Stimulated activated CD4-positive, alpha-beta T cell treated with anti-CD3 and anti-CD28 coated beads, Interleukin-4, amount 100 ng/mL, for 1 hour (primary cell): ENCODE measurements at places on chromosomes 12 and 14.
A peak's percentile ranks its signal among the peaks of the same experiment; 100 is the strongest.

- DNase-seq, result no peak
Observed at GRCh38 chr12:105382771-105383622, 52.5 kb downstream of the C12orf75 start.

DNA sequence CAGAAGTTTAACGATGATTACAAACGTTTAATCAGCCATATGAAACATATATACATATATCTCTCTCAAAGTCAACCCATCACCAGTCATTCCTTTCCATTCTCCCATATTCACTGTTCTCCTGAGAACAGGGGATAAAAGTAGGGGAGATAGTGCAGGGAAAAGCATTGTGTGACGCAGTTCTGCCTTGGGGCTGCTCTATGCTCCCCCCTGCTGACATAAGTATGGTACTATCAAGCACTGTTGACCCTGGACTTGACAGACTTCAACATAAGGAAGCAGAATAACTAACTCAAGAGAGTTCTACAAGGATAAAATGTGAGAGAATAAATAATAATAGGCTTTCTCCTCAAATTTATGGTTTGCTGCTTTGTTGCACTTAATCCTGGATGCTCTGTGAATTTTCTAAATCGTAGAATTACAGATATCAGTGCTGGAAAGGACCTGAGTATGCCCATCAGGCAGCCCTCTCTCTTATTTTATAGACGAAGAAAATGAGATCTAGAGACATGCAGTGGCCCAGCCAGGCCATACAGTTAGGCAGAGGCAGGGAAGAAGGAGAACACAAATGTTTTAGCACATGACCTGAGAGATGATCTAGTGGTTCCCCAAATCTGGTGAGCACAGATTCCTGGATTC, 87.2 kb downstream of the SCN8A start:
- DNase-seq, result peak; percentile 7

GRCh38 chr14:99272899-99273765, 1.1 kb upstream of the BCL11B start:
- peak; percentile 63 for DNase-seq

- DNase-seq, result peak; percentile 18
Observed at GRCh38 chr12:118357257-118358007, 15.3 kb downstream of the TAOK3 start.

DNA sequence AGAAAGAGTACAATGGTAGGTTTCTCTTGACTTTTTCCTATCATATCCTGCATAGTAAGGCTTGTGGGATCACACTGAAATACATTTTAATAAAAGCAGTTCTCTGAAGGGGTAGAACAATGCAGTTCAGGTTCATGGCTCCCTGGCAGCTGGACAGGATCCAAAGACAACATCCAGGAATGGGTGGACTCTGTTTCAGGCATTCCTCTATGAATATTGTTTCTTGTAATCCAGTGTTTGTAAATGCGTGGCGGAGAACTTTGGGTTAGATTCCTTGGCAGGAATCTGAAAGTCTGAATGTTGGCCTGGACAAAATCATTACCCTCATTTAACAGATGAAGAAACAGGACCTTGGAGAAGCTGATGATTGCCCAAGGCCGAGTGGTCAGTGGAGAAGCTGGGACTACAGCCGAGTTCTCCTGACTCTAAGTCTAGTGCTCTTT, 43.5 kb downstream of the SYNE2 start:
- DNase-seq, result no peak

DNA sequence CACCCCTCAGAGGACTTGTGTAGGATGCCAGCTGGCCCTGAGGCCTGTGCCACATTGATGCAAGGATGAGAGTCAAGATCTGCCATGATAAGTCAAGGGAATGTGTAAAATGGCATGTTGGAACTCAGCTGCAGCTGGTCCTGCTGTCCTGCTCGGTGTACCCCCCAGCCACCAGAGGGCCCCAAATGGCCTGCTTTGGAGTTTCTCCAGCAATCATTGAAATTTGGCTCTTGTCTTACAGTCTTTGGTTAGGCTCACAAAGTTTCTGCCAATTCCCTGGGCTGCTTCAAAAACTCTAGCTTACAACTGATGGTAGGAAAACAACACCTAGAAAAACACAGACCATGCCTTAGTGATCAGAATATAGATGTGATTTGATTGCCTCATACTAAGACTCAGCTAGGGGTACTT, 76.8 kb downstream of the HSD17B6 start:
- DNase-seq, result peak; percentile 28

GRCh38 chr12:83027021-83027723, 340.5 kb downstream of the TMTC2 start:
- DNase-seq, result no peak

DNA sequence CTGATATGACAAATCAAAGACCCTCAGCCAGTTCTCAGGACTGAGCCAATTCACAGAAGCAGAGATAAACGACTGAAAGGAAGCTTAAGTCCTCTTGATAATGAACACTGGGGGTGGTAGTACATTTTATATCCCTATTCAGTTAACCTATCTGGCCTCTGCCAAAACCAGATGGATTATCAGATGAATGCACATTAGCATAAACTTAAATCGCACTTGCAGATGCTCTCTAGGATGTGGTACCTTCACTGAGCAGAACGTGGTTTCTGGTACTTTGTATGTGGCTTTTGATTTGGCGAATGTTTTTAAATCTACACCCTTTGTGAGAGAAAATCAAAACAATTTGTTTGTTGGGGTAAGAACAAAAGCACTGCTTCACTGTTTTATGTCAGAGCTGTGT, 21.1 kb upstream of the TAS2R14 start:
- no peak for DNase-seq

GRCh38 chr14:61388976-61389576, 67.7 kb downstream of the PRKCH start:
- DNase-seq, result no peak

DNA sequence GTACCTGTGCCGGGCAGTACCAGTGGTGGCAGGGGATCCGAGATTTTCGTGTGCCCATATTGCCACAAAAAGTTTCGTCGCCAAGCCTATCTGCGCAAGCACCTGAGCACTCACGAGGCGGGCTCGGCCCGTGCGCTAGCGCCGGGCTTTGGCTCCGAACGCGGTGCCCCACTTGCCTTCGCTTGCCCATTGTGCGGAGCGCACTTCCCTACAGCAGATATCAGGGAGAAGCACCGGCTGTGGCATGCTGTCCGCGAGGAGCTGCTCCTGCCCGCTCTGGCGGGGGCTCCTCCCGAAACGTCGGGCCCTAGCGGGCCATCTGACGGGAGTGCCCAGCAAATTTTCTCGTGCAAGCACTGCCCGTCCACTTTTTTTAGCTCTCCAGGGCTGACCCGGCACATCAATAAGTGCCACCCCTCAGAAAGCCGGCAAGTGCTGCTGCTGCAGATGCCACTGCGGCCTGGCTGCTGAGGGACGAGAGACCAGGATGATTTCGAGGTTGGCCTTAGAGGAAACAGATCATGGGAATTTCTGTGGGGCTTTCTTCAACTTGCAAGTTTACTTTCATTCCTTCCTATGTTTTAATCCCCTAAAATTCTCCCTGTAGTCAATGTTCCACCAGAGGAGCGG, 1.6 kb downstream of the INSM2 start:
- no peak for DNase-seq

DNA sequence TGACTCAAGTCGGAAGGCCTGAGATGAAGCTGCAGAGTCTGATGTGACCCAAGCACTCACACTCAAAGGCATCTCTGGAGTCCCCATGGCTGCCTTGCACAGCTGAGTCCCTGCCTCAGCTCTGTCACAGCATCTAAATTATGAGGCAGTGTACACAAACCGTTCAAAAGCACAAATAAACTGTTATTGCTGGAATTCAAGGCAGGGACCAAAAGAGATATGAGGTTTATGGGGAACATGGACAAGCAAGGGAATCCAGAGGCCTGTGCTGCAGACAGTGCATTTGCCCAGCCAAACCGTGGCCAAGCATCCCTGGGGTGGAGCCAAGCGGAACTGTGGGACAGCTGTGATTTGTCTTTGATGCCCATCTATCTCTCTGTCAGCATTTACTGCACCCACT, 91.3 kb downstream of the RPS29 start:
- no peak for DNase-seq

GRCh38 chr12:113226696-113227568, 5.7 kb downstream of the TPCN1 start:
- no peak for DNase-seq

DNA sequence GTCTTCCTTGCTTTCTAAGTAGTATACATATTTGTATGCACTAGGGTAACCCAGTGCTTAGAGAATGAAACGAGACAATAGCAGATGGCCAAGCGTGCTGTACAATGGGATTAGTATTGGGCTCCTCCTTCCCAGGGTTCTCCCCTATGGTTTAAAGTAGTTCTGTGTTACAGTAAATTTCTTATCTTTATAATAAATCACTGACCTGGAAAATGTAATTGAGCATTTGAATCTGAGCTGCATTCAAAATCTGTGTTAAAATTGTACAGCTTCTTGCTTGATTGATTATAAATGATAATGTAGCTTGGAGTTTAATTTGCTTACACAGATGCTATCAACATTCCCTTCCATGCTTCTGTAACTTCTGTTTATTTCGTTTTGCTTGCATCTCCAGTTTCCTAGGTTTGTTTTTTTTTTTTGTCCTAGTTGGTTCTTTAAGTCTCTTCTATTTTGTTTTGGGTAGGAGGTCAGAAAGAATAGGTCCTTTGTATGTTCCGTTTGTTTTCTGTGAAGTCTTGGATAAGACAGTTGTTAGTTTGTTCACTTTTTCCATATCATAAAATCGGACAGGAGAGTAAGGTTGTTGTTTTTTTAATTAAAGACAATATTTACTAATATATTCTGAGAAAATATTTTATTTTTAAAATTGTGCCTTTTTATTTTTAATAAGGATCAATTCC, 171.2 kb downstream of the ERC1 start:
- DNase-seq, result no peak

DNA sequence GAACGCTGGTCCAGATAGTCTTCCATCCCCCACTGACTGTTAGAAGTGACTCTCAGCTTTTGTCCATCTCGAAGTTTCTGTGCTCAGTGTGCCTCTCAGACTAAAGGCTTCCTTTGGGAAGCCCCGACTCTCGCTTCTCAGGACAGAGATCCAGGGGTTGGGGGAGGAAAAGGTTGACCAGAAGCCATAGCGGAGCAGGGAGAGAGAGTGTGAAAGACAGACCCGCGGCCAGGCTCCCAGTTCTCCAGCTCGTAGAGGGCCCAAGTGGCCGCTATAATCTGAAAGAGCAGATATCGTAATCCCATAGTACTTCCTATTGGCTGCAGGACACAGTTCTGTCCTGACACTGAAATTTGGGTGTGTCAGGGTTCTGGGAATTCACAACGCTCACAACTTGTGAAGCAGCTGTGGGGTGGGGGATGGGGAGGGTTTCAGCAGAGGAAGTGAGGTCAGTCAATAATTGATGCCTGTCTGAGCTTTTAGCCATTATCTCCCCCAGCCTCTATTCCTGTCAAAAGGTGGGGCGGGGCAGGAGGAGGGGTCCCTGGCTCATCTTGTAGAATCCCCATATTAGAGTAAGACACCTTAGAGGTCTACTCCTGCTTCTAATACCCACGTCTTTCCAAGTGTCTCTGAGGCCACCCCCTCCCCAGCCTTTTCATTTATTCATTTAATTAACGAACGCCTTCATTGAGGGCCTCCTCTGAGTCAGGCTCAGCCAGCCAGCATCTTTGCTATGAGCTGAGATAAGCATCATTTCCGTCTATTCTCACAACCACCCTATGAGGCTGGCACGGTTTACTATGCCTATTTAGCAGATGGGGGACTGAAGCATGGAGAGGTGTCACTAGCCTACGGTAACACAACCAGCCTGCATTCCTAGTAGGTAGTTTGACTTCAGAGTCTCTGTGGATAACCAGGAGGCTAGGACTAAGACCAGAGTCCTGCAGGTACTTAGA, 1.6 kb upstream of the ACVRL1 start:
- DNase-seq, result no peak

- no peak for DNase-seq
Observed at GRCh38 chr12:75086091-75087038, 123.3 kb downstream of the KCNC2 start.

DNA sequence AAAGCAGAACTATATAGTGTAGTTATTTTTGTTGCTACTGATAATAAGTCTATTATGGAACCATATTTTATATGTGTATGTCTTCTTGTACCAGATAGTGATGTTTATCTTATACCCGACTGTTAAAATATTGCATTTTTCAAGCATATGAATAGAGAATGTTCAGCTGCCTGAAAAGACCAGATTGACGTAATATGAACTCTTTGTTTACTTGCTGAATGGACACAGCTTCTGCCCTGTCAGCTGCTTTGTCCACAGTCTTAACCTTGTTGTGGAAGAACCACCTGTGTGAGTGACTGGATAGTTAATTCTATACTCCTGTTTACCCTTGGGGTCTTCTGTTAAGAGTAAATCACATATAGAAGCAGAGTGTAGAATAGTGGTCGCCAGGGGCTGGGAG, 109.3 kb downstream of the LGR5 start:
- no peak for DNase-seq

DNA sequence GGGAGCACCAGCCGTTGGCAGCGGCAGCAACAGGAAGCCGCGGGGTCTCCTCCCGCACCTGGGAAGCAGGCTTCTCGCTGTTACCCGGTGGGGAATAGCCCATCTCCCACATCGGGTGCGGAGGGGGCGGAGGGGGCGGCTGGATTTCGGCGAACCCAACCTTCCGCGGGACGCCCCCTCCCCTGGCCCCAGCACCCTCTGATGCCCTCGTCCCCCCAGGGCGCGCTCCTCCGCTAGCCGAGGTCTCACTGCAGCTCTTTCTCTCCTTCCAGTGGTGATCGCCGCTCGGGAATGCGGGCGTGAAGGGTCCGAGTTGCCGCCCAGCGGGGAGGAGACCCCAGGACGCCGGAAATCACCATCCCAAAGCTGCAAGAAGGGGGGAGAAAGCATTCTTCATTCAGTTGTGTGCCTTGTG, 303 bp downstream of the SAMD4A start:
- DNase-seq, result no peak

GRCh38 chr14:36998686-36999085, 173.7 kb downstream of the SLC25A21 start:
- DNase-seq, result no peak

DNA sequence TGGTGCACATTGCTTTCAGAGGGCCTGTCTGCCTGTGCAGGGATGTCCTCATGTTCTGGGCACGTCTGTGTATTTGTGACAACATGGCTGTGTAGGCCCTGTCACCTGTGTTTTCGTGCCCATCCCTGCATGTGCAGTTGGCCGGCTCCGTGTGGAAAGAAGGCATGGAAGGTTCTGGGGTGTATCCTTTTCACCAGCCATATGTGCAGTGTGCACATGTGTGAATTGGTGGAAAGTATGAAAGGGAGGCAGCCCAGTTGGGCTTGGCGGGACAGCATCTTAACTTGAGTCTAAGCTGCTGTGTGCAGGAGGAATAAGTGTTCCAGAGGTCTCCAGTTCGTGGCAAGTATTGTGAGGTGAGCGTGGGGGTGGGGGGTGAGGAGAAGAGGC, 669 bp downstream of the TSPAN11 start:
- DNase-seq, result no peak
